ENCODE measurements at places on chromosomes 16 and 17. TPM values are rescaled to one million over a fixed set of nuclear protein-coding genes. Genes with fewer than 3 reads are reported as not detected.

Gene PLCD3
- total RNA-seq = 52.1 TPM

Gene PYDC1
- not detected for total RNA-seq

Gene CES3
- total RNA-seq = not detected

Gene NTN3
- under 0.01 TPM for total RNA-seq

Gene SCRN2
- total RNA-seq = 27.4 TPM
